ENCODE measurements at places on chromosomes 13 and 19.

GRCh38 chr19:1783874-1784273 is 28.2 kb downstream of the ATP8B3 start:
- DNase-seq: no peak

- DNase-seq: no peak
These were observed 59.0 kb downstream of the NUFIP1 start for GRCh38 chr13:44930280-44930679.

DNA sequence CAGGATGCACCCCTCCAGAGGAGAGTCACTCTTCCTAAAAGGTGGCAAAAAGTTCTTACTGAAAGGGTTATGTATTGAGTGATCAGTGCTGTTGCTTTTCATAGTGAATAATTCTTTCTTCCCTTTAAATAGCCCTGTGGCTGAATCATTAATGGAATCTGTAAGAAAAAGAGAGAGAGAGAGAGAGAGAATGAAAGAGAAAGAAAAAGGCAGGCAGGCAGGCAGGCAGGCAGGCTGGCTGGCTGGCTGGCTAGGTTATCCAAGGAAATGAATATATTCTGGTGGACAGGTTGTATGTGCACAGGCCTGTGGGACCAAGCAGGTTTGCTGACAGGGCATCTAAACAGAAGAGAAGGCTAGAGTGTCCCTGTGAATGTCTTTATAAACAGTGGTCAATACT is 100.5 kb downstream of the DLEU7 start:
- no peak for DNase-seq

- no peak for DNase-seq
These were observed 34.1 kb downstream of the PSG5 start for GRCh38 chr19:43152214-43152613.

DNA sequence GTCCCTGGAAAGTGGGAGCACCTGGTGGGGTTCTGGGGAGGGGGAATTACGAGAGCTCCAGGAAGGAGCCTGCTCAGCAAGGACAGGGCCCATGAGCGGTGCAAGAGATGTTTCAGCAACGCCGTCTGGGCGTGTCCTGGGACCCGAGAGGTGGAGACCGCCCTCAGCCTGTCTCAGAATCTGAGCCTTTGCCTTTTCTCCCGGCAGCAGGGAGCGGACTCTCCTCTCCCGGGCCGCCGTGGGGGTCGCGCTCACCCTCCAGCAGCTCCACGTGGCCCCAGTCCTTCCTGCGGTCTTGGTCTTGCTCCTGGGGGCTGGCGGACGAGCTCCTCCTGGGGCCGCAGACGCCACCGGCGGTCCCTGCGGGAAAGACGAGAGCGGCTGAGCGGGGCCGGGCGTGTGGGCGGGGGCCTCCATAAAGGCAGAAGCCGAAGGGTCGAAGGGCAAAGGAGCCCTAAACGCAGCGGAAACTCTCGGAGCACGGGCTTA is 714 bp downstream of the POLRMT start:
- no peak for DNase-seq

DNA sequence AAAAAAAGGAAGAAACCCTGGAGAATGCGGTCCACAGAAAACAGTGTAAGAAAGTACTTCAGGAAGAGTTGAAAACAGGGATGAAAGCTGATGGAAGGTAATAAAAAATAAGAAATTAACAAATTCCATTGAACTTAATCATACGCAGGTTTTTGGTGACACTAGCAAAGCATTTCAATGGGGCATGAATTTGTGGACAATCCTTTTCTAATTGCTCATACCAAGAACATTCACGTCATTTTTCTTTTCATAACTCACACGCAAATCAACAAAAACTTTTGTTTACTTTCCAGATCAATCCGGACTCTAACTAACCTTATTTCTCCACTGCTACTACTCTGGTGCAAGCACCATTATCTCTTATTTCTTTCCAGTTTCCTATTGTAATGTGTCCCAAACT is 1195.0 kb downstream of the SLITRK5 start:
- no peak for DNase-seq

- DNase-seq: no peak
These were observed 1.2 kb upstream of the EEF2 start for GRCh38 chr19:3986260-3987041.

DNA sequence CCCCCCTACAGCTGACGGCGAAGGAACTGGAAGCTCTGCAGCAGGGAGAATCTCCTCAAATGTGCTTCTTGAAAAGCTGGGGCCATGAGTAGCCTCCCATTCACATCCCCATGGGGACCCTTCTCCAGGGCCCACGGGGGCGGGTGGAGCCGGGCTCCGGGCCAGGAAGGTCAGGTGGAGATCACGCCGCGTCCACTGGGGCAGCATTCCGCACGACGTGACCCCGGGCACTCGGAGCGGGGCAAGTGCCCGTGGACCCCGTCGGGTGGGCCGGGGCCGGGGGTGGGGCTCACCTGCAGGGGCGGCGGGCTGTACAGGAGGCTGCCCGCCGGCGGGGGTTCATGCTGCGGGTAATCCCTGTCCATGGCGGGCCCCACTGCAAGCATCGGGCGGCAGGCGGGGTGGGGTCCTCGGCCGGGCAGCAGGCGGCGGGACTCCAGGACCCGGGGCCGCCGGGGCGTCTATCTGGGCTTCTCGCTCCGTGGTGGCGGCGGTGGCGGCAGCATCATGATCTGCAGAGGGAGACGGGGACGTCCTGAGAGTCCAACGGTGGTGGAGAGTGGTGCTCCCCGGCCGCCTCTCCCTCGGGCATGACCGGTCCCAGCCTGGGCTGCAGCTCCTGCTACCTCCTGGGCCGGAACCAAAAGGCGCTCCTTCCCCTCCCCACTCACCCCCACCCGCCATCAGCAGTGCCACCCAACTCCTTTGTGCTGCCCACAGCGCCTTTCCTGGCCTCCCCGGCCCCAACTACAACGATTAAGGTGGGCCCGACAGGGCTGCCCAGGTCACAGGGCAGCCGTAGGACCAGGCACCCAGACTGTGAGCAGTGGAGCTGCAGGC is 20.0 kb downstream of the SBNO2 start:
- no peak for DNase-seq

All from central memory CD8-positive, alpha-beta T cell (primary cell).